ENCODE measurements at places on chromosomes 6 and 20.

GRCh38 chr6:147699637-147700036 lies 191.1 kb downstream of the SAMD5 start:
- peak; percentile 62 for DNase-seq

DNA sequence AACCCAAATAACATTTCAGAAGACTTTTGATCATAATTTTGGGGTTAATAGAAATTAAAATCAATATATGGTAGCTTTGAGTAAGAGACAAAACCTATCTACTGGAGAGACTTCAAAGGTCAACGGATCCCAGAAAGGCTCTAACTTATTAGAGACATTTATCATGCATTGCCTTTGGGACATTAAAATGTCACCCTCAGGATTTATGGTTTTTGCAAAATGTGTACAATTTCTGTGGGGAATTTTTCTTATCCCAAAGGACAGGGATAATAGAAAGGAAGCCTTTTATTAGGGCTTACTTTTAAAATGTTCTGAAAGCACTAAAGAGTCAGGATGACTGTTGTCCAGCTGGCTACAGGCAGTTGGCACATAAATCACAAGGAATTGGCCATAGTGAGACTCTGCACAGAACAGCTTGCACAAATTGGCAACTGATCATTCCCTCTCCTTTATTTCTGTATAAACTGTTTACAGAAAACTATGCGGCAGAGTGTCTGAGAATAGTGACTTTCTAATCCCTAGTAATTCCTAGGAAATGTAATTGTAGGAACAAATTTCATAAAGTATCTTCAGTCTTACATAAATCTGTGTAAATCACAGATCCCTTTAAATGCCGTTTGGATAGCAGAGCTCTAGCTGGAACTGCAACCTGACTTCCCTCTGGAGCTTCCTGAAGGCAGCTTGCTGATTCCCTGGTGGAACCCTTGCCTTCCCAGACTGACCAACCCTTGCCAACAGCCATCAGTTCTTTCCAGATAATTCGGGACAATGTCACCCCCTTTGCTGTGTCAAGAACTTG lies 201.1 kb upstream of the PREP start:
- peak; percentile 16 for DNase-seq

DNA sequence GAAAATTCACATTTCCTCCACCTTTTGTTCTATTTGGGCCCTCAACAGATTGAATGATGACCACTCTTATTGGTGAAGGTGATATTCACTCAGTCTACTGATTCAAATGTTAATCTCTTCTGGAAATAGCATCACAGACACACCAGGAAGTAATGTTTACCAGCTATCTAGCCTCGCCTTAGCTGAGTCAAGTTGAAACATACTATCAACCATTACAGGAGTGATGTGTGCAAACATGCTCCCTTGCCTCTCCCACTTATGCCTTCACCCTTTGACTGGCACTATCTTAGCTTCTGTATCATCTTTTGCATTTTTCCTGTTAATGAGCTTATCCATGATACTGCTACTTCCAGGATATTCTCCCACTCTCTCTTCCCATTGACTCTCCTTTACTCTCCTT lies 191.9 kb downstream of the CENPW start:
- no peak for DNase-seq

- peak; percentile 2 for DNase-seq
Measured at GRCh38 chr6:115830895-115831294, 229.8 kb downstream of the FRK start.

DNA sequence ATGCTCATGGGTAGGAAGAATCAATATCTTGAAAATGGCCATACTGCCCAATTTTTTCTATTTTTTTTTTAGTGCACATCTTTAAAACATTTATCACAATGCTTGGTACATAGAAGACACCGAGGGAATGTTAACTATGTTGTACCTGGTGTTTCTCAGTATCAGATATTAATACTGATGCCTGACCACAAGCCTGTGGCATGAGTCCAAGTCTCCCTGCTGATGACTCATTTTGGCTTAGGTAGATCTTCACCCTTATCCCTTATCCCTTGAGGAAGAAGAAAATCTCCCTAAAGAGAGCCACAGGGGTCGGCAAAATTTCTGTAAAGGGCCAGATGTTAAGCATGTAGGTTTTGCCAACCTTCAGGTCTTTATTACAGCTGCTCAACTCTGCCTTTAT lies 14.5 kb downstream of the CD109 start:
- DNase-seq, result peak; percentile 72

DNA sequence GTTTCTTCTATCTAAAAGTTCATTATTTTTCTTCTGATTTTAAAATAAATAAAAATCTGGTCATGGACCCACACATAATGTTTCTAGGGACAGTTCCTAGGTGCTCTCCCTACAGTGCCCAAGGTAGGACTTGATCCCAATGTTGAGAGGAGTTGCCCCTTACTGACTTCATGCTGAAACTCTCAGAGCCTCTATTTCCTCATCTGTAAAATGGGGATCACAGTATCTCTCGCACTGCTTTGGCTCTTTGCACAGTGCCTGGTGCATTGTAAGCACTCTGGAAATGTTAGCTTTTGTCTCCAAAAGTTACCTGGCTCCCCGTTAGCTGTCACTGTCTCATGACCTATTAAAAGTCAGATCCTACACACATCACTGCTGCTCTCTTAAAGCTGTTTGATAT lies 205.5 kb downstream of the TSHZ2 start:
- DNase-seq, result no peak

- DNase-seq, result no peak
Measured at GRCh38 chr6:17466707-17467106, 73.3 kb downstream of the CAP2 start.

GRCh38 chr6:53043581-53043980 lies 21.6 kb upstream of the FBXO9 start:
- peak; percentile 90 for DNase-seq

DNA sequence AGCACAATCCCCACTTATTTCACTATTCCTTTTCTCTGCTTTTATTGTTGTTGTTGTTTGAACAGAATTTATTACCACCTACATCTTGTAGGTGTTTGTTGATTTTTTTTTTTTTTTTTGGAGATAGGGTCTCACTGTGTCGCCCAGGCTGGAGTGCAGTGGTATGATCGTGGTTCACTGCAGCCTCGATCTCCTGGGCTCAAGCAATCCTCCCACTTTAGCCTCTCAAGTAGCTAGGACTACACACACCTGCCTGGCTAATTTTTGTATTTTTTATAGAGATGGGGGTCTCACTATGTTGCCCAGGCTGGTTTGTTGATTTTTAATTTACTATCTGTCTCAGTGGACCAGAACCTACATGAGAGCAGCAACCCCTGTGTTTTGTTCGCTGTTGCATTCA lies 3.6 kb downstream of the ZSCAN12 start:
- DNase-seq, result no peak

GRCh38 chr6:119148825-119149525 lies 70.5 kb upstream of the FAM184A start:
- peak; percentile 5 for DNase-seq

GRCh38 chr20:1774479-1774878 lies 116.9 kb upstream of the SIRPG start:
- no peak for DNase-seq

- no peak for DNase-seq
Measured at GRCh38 chr6:163485388-163485851, 70.9 kb downstream of the QKI start.

DNA sequence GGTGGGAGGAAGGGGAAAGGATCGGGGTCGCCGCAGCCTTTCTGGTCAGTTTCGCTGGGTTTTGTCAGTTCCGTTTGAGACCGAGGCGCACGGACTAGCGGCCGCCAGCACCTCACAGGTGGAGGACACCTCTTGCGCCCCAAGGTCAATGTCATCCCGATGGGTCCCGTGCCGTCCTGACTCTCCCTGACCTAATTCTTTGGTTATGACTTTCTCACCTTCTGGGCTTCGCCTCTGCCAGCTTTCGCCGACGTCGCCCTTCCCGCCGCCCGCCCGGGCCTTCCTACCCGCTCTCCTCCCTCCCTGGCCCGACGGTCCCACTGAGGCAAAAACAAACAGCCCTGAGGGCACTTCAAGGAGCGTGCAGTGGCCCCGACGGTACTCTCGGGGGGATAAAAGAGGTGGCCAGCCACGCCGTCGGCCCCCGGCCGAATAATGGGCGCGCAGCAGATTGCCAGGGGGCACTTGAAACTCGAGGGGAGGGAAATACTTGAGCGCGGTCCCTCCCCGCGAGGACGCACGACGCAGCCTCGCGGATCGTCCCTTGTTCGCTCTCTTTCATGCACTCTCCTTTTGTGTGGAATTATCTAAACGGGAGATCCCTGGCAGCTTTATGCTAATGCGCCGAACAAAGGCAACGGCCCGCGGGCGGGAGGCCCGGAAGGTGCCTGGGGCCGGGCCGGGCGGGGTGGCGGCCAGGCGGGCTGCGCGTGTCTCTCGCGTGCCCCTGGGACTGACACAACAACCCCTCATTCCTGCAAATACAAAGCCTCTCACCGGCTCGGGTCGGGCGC lies 3.9 kb upstream of the INSM1 start:
- DNase-seq, result no peak

- no peak for DNase-seq
Measured at GRCh38 chr6:88141561-88142296, 24.4 kb downstream of the CNR1 start.

- peak; percentile 45 for DNase-seq
Measured at GRCh38 chr6:111798281-111798725, 74.9 kb downstream of the FYN start.

DNA sequence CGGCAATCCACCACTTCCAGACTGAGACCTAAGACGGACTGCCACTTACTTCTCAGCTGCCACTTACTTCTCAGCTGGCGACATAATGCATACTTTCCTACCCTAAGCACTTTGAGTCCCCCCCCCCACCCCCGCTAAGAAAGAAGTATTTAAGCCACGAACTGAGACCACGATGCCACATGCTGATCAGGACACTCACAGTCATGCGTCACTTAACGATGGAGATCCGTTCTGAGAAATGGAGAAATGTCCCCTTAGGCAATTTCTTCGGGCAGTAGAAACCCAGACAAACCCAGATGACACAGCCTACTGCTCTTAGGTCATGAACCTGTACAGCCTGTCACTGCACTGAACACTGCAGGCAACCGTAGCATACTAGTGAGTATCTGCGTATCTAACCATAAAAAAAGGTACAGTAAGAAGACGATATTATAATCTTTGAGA lies 690 bp downstream of the IFNGR1 start:
- DNase-seq, result peak; percentile 88

DNA sequence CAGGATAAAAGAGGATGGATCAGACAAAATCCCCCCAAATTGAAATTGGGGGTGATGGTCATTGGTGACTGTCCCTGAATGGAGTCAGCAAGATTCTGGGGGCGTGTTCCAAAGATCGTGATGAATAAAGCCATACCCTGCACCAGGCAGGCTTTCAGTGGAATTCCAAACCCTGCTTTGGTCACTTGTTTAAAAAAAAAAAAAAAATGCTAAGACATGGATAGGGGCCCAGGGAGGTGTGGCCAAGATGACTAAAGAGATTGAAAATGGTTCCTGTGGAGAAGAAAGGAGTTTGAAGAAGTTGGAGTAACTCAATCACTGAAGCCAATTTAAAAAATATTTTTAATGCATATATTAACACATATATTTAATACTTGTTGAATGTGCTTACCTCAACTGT lies 161.4 kb upstream of the KCNG1 start:
- DNase-seq, result peak; percentile 11

GRCh38 chr6:89204096-89204495 lies 13.1 kb downstream of the GABRR1 start:
- DNase-seq, result no peak

- DNase-seq, result no peak
Measured at GRCh38 chr20:51958099-51959065, 156.1 kb upstream of the SALL4 start.

DNA sequence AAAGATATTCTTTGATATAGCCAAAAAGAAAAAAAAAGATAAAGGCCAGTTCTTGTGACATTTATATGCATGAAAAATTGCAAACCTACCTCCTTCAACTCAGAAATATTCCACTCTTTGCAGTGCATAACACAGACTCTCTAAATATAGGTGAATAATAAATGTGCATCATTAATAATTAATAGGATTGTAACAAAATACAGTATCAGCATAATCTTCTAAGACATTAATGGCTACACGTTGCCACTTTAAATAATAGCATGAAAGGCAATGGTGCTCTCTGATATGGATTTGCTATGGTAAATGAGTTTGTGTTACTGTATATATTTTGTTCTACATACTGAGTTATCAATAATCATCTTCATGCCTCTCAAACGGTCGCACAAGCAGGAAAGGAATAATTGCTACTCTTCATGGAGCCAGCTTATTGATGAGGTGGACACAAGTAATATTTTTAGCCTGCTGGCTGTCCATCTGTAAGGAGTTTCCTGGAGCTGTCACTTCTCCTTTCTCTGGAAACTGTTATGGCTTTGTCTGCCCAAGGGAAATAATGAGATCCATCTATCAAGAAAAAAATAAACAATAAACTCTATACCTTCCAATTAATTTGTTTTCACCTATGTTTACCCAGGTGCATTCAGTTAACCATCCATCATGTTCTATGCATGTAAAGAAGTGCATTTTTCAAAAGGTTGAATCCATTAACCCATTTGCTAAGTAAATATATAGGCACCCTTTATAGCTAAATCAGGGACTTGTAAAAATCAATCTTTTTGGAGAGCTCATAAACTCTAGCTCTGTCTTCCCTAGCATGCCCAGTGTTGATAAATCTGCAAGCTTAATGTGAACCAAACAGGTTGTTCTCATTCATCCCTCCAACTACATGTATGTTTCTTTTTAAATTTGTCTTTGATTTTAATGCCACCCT lies 253.0 kb downstream of the NKAIN2 start:
- DNase-seq, result no peak

GRCh38 chr6:137964876-137965275 lies 97.8 kb downstream of the TNFAIP3 start:
- no peak for DNase-seq

DNA sequence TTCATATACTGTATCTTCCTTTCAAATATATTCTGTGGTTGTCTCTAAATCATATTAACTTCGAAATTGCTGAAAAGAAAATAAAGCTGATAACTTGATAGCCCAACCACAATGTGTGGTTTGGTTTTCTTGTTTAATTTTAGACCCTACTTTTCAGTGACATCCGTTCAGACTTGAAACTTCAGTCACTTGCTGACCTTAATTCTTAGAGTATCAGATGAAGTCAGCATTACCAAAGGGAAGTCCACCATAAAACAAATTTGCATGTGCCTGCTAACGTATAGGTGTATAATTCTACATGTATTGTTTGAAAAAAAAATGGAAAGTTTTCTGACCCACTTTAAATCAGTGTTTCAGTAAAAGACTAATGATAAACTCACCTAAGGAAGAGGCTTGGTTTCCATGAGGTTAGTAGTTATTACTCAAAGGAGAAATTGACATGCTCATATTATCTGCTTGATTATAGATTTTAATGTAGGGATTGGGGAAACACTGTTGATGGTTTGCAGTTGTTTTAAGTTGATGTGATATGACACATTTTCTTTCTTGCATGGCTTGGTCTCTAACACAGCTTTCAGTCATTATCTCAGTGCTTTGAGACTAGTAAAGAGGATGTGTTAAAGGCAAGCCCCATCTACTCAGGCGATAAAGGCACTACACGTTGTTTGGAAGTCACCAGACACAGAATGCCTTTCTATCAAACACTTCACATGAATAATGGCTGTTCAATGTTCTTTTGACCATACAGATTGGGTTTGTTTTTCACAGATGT lies 5.2 kb upstream of the IL17A start:
- no peak for DNase-seq

GRCh38 chr20:57282670-57283361 lies 16.4 kb upstream of the BMP7 start:
- no peak for DNase-seq

GRCh38 chr6:52420668-52421358 lies 671 bp downstream of the EFHC1 start:
- peak; percentile 58 for DNase-seq

GRCh38 chr20:21712443-21713059 lies 7.1 kb downstream of the PAX1 start:
- no peak for DNase-seq

- DNase-seq, result no peak
Measured at GRCh38 chr6:88899569-88900316, 63.7 kb downstream of the RNGTT start.
